Stimulated activated CD4-positive, alpha-beta T cell treated with anti-CD3 and anti-CD28 coated beads, Interleukin-1b, Interleukin-23, amount 100 ng/mL, for 1 hour (primary cell): ENCODE measurements at places on chromosomes 5 and 9.

DNA sequence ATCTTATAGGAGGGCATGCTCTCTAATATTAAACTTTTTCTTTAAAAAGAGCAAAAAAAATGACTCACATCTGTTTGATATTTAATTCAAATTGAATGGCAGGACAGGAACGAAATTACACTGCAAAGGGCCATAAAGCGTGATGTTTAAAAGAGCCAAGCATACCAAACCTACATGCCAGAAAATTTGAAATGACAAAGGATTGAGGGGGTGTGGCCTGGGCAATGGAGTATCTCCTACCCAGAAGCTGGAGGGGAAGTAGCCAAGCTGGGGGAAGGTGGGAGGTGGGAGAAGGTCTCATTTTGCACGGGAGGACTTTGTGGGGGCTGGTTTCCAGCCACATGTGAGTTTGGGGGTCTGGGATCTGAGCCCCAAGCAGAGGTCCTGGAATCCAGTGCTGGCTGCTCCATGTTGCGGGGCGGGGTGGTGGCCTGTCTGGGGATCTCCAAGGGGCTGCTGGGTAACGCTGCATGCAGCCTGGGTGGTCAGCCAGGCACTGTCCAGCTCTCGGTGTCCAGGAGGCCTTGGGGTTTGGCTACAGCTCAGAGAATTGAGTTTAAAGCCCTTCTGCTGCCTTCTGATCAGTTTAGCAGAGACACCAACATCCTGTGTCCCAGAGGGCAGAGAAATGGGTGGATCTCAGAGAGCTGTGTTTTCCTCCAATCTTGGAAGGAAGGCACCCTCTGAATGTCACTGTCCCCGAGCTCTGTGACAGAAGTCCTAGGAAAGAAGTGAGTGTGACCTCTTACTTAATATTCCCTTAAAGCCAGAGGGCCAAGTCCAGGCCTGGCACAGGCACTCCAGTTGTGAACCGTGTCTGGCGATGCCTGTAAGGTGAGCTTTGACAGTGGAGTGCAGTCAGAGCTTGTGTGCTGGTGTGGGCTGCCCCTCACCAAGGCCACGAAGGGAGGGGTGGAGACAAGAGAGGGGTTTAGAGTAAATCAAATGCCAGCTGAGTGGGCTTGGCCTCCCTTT lies 7.6 kb downstream of the DCANP1 start:
- DNase-seq = no peak

DNA sequence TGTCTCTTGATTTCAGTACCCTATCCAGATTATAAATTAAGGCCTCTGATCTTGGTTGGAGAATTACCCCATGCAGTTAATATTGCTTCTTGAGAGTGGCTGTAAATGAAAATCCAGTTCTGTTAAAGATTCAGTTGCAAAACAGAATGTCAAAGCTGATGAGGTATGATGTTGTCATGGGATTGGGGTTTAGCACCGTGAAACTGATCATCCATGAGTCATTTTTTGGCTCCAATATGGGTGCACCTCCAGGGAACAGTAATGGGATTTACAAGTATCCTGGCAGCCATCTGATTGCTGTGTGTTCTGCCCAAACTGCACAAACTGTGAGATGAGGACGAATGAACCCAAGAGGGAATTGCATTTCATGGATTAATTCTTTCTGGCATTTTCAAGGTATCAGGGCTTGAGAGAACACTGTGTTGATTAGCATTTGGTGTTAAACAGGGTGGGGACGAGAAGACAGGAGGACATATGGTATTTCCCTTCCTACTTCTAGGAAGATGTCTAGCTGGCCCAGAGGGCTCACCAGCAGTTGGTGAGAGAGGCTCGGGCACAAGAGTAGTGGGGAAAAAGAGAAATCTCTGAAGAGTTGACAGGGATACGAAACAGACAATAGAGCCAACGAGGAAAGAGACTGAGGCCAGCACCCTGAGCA lies 214.7 kb downstream of the GAS1 start:
- no peak for DNase-seq

DNA sequence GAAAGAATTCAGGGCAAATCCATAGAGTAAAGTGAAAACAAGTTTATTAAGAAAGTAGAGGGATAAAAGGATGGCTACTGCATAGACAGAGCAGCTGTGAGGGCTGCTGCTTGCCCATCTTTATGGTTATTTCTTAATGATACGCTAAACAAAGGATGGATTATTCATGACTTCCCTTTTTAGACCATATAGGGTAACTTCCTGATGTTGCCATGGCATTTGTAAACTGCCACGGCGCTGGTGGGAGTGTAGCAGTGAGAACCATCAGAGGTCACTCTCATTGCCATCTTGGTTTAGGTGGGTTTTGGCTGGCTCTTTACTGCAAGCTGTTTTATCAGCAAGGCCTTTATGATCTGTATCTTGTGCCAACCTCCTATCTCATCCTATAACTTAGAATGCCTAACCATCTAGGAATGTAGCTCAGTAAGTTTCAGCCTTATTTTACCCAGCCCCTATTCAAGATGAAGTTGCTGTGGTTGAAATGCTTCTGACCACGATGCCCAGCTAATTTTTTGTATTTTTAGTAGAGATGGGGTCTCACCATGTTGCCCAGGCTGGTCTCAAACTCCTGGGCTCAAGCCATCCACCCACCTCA lies 42.1 kb downstream of the RFK start:
- DNase-seq = no peak

GRCh38 chr5:61401726-61402125 lies 69.7 kb downstream of the ZSWIM6 start:
- DNase-seq = no peak

- DNase-seq = no peak
These were observed 6.9 kb downstream of the OBP2B start for GRCh38 chr9:133202145-133202513.

- no peak for DNase-seq
These were observed 4.2 kb downstream of the PRKACG start for GRCh38 chr9:69009708-69010107.

GRCh38 chr5:136028782-136029742 lies at the start of gene TGFBI:
Gene TGFBI (plus strand): TSS chr5:136028988. CDS start chr5:136029056, 68 bp downstream.
- no peak for DNase-seq

DNA sequence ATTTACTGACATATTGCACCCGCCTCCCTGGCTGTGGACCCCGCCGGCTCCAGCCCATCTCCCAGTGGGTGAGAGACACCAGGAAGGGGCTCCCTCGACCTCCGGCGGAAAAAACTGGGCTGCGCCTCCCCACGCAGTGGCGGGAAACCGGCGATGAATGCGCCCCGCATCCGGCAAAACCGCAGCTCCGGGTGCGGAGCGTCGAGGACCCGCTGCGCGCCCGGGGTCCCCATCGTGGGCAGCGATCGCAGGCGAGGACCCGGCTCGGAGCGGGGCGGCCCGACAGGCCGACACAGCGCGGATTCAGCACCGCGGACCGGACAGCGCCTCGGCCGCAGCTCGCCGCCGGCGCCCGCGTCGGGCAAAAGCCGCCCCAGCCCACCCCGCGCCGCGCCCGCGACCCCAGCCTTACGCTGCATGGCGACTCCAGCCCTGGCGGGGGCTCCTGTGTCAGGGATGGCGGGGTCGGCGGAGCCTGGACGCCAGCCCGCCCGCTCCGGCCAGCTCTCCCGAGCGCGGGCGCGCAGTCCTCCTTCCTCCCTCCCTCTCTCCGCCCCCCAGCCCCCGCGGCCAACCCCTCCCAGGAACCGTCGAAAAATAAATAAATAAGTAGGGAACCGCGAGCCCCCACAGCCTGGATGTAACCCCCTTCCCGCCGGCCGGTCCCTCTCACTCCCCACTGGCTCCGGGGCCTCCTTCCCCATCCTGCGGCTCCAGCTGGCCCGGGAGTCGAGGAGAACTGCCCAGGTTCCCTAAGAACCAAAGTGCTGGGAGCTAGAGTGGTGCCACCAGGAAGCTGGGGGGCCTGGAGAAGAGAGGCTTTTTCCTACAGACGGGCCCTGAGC lies 3.1 kb downstream of the LHX3 start:
- DNase-seq = no peak

GRCh38 chr5:157175071-157175612 lies 5.5 kb upstream of the ITK start:
- DNase-seq = no peak

GRCh38 chr9:70136632-70137031 lies 93.0 kb downstream of the MAMDC2 start:
- no peak for DNase-seq

GRCh38 chr9:112176524-112176923 lies 1.4 kb upstream of the SUSD1 start:
- no peak for DNase-seq

GRCh38 chr9:131598121-131598520 lies 52.8 kb downstream of the PRRT1B start:
- DNase-seq = no peak

- DNase-seq = no peak
These were observed 454.4 kb upstream of the TRPC7 start for GRCh38 chr5:136819526-136820302.

- no peak for DNase-seq
These were observed 598.3 kb downstream of the CCDC171 start for GRCh38 chr9:16150938-16151650.

DNA sequence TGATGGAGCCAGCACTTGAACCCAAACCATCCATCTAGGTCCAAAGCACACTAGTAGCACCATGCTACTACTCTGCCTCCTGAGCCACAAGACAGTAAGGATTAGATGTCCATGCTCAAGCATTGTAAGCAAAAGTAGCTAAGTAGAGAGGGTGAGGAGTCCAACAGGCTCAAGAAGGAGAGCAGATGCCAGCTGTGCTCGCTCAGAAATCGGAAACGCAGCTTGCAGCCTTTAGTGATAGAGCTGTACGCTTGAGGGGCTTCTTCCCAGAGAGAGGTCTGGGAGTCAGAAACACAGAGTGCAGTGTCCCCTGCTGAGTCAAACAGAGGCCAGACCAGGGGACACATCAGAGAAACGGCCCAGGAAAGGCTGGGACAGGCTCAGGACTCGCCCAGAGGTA lies 32.7 kb upstream of the GABRP start:
- no peak for DNase-seq

DNA sequence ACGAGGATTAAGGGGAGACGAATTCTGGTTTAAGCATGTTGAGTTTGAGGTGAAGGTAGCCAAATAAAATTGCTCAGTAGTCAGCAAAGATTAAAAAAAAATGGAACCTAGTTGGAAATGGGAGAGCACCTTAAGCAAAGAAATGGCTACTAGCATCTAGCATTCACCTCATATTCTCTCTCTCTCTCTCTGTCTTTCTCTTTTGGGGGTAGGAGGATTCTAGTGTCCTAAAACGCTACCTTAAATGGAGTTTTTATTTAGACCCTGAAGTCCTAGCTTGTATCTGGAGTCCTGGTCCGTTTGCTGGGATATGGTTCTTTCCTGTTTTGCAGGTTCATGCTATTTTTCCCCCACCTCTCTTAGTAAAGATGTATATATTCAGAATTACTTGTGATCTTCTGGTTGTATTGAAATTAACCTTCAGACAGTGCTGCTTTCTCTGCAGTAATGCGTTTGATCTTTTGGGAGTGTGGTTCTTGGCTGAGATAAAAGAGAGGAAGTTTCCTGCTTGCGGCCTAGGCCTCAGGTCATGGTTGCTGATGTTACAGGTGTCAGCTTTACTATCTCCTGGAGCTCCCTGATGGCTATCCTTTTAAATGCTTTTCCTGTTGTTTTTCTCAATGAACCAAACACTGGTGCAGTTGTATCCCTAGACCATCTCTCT lies 8.0 kb downstream of the TGFBR1 start:
- no peak for DNase-seq

GRCh38 chr5:173468821-173469251 lies 140.6 kb upstream of the STC2 start:
- no peak for DNase-seq

DNA sequence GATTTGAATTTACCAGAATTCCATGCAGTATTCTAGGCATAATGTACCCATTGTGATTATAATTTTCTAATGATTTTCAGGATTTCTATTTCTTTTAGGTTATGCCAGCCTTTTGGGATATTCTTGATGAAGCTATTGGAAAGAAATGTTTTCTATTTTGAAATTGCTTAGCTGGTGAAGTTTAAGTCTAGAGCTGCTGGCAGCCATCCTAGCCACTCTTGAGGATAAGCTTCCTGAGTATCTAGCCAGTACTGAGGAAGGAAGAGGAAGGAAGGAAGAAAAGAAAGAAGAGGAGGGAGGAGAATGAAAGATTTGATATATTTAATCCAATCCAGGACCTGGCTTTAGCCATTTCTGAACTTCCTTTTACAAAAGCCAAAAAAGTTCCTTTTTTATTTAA lies 142.1 kb upstream of the DAB2 start:
- no peak for DNase-seq

- DNase-seq = no peak
These were observed 6.7 kb upstream of the SLIT3 start for GRCh38 chr5:169307646-169308045.

DNA sequence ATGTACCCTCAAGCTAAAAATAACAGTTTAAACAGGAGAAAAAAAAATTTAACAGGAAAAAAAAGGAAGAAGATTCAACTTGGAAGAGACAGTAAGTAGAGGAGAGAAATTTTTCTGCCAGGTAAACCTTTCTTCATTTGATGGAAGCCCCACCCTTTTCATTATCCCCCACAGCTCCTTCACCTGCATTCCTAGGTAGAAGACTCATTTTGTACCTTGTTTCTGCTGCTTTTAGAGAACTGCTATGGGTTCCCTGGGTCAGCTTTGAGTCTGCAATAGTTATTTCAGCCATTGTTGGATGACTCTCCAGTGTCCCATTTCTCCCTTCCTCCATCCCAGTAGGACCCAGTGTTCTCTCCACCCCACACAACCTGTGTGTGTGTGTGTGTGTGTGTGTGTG lies 74.1 kb upstream of the CPEB4 start:
- no peak for DNase-seq

- no peak for DNase-seq
These were observed 521 bp upstream of the PTGS1 start for GRCh38 chr9:122370303-122370702.

DNA sequence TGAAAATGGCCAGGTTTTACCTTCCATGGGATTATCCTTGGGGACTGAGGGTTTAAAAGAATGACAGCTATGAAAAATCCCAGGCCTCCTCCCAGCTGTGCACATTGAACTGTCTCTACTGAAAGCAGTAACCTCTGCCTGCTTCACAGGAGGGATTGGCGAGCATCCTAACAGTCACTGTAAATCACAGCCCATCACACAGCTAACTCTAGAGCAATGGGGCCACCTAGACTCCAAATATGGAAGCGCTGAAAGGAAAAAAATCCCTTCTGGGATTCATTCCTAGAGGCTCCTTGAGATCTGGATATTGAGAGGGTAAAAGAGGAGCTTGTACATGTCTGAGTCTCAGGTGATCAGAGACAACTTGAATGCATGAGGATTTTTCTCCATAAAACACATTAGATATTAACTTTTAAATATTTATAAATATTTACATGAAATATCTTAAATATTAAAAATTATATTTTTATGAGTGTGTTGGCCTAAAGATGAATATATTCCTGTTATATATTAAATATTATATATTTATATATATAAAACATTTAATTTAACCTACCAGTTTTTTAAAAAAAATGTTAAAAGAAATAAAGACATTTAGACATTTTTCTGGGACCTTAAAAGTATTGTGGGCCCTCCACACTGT lies 133.8 kb upstream of the SLC24A2 start:
- no peak for DNase-seq

DNA sequence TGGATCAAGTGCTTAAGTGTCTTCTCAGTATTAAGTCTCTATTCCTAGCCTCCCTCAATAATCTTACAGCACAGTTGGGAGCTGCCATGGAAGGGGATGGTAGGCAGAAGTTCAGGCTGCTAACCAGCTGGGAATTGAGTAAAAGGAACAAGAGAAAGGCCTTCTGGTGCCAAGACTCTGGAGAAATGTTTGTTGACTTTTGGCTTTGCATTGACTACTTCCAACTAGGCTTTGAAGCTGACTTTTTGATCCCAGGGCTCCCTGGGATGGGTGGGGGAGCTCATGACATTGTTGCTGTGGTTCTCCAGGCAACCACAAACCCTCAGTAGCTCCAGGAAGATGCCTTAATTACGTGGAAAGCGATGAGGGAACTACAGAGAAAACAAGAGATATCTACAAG lies 85.2 kb upstream of the HTR4 start:
- no peak for DNase-seq
